Left lung (tissue), 14 donors: ENCODE measurements at places on chromosomes 12 and 14. TPM values are rescaled to one million over a fixed set of nuclear protein-coding genes. Genes with fewer than 3 reads are reported as not detected.

Gene C1QL4
- total RNA-seq, result not detected

GRCh38 chr12:68332728-68333630 lies 817 bp upstream of the MDM1 start:
- peak overlapping the region; percentile 86 for H3K4me3 ChIP-seq
- DNase-seq, result no peak
- peaks cover 17% of the 10 kb centered on the region for H3K4me1 ChIP-seq

GRCh38 chr14:65239938-65240296 lies 137.6 kb upstream of the MAX start:
- H3K36me3 ChIP-seq, result no peaks in the 10 kb centered on the region
- no peak overlapping the region for H3K27ac ChIP-seq
- no peaks in the 10 kb centered on the region for H3K27me3 ChIP-seq
- no peak overlapping the region for H3K4me3 ChIP-seq
- H3K4me1 ChIP-seq, result no peaks in the 10 kb centered on the region

DNA sequence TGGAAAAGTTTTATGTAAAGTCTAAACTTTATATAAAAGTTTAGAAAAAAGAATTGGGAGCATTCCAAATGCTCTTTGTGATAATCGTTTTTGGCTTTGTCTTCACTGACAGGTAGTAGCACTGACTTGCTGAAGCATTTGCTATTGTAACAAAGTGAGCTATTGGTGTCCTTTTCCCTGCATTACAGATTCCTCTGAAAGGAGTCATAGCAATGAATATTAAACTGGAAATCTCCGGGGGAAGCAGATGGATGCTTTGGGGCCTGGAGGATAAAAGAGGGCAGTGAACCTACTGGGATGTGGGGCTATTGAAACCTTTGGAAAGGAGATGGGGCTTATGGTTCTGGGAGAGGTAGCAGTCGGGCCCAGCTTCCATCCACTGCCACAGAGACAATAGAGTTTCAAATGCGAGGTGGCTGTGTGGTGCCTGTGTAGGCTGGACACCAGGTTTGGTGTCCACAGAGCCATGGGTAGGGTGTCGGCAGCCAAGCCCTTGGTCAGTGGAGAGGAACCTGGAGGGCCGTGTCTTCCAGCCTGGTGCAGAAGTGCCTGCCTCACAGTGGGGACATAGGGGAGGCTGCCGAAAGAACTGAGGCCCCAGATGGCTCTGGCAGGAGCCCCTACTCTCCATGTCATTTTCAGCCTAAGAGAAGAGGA lies 10.1 kb downstream of the GSG1 start:
- H3K4me3 ChIP-seq, result no peak overlapping the region
- H3K36me3 ChIP-seq, result no peaks in the 10 kb centered on the region
- H3K4me1 ChIP-seq, result peaks cover 36% of the 10 kb centered on the region
- DNase-seq, result no peak
- H3K27me3 ChIP-seq, result no peaks in the 10 kb centered on the region

GRCh38 chr12:14057895-14058294 lies 76.5 kb upstream of the GRIN2B start:
- no peaks in the 10 kb centered on the region for H3K27me3 ChIP-seq
- DNase-seq, result no peak
- H3K4me3 ChIP-seq, result no peak overlapping the region
- no peaks in the 10 kb centered on the region for H3K36me3 ChIP-seq
- no peaks in the 10 kb centered on the region for H3K4me1 ChIP-seq

DNA sequence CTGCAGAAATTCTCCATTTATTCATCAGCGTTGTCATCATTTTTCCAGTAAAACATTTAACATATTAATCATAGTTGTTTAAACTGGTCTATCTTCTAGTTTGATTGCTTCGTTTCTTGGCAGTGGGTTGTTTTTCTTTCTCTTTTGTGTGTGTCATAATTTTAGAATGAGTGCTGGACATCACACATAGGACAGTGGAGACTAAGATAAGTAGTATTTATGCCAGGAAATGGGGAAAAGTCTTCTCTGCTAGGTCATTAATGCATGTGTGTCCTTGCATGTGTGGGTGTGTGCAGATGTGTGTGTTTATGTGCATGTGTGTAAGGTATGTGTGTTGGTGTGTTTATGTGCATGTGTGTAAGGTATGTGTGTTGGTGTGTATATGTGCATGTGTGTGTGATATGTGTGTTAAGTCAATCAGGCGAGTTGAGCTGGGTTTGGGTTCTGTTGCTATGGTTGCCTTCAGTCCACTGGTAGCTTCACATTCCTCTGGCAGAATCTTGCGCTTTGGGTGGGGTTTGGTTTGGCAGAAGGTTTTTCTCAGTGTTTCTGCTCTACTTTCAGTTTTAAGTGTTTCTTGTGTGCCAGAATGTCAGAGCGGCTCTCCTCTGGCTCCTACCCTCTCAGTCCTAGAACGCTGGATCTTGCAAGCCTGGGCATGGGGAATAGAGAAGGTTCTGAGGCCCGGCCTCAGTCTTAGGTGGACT lies 7.8 kb upstream of the ADGRD1 start:
- DNase-seq, result no peak
- H3K4me3 ChIP-seq, result no peak overlapping the region
- H3K27ac ChIP-seq, result peak overlapping the region; percentile 34
- no peaks in the 10 kb centered on the region for H3K36me3 ChIP-seq

Gene HSPA2
- total RNA-seq, result 10.6 TPM

Gene RNASE1
- total RNA-seq, result 1,326 TPM

DNA sequence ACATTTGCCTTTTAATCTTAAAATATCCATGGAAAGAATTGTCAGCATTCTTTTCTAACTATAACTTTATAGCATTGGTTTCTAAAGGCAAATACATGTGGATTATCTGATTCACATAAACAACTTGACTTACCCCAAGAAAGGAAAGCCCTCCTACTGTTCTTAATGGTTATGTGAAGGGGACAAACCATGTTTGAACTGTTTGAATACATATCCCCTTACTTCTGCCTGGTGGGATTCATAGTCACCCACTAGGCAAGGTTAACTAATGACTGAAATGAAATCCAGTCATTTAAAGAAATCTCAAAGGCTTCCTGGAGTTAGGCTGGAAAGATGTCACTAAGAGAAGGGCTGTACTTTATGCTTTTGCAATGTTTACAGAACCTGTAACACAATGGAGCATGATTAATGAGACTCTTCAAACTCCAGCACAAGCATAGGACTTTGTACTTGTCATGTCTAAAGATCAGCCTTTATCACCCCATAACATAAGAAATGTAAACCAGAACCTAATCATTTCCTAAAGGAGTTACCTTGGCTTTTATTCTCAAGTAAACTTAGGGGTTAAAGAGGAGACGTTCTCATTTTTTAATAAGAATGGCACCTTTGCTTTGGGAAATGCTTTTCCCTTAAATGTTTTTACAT lies 10.2 kb upstream of the FLRT2 start:
- H3K27me3 ChIP-seq, result no peaks in the 10 kb centered on the region
- no peaks in the 10 kb centered on the region for H3K36me3 ChIP-seq
- DNase-seq, result no peak
- no peak overlapping the region for H3K4me3 ChIP-seq

GRCh38 chr12:103012884-103013283 lies 55.4 kb downstream of the ASCL1 start:
- no peaks in the 10 kb centered on the region for H3K27me3 ChIP-seq
- H3K27ac ChIP-seq, result no peak overlapping the region
- no peaks in the 10 kb centered on the region for H3K4me1 ChIP-seq
- H3K36me3 ChIP-seq, result no peaks in the 10 kb centered on the region

Gene ACOT6
- not detected for total RNA-seq

DNA sequence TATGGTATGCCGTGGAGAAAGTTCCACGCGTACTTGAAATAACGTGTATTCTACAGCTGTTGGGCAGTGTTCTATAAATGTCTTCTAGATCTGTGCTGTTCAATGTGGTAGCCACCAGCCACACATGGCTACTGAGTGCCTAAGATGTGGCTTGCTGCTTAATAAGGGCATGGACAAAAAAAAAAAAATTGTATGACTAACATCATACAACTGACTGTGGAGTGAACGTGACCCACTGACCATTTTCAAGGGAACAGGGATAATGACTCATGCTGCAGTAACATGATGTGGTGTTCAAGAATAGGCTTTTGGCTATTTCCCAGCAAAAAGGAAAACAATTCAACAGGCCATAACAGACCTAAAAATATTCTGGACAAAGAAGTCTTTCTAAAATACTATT lies 13.0 kb downstream of the ATG14 start:
- no peak overlapping the region for H3K4me3 ChIP-seq
- H3K27ac ChIP-seq, result no peak overlapping the region
- H3K27me3 ChIP-seq, result no peaks in the 10 kb centered on the region

- H3K36me3 ChIP-seq, result no peaks in the 10 kb centered on the region
- no peak overlapping the region for H3K27ac ChIP-seq
- no peak for DNase-seq
- no peaks in the 10 kb centered on the region for H3K4me1 ChIP-seq
- H3K4me3 ChIP-seq, result no peak overlapping the region
These were observed 875 bp downstream of the MFAP5 start for GRCh38 chr12:8661751-8662150.

Gene POU6F1
- 11.6 TPM for total RNA-seq

Gene AGAP2
- total RNA-seq, result 1.9 TPM

DNA sequence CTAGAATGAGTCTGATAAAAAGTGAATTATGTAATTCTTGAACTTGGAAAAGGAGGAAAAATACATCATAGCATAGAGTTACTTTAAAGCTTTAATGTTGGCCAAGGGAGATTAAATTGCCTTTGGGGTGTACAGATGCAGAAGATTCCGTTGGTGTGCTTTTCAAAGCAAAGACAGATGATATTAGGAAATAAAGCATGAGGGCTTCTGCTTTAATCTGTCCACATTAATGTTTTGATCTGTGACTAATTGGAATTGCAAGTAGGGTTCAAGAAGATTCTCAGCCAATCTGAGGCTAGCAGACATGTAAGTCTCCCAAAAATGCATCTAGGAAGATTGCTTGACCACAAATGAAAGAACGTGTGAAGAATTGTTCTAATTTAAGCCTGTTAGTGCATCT lies 35.2 kb downstream of the LGR5 start:
- H3K4me1 ChIP-seq, result no peaks in the 10 kb centered on the region
- no peaks in the 10 kb centered on the region for H3K36me3 ChIP-seq
- no peaks in the 10 kb centered on the region for H3K27me3 ChIP-seq
- no peak for DNase-seq

DNA sequence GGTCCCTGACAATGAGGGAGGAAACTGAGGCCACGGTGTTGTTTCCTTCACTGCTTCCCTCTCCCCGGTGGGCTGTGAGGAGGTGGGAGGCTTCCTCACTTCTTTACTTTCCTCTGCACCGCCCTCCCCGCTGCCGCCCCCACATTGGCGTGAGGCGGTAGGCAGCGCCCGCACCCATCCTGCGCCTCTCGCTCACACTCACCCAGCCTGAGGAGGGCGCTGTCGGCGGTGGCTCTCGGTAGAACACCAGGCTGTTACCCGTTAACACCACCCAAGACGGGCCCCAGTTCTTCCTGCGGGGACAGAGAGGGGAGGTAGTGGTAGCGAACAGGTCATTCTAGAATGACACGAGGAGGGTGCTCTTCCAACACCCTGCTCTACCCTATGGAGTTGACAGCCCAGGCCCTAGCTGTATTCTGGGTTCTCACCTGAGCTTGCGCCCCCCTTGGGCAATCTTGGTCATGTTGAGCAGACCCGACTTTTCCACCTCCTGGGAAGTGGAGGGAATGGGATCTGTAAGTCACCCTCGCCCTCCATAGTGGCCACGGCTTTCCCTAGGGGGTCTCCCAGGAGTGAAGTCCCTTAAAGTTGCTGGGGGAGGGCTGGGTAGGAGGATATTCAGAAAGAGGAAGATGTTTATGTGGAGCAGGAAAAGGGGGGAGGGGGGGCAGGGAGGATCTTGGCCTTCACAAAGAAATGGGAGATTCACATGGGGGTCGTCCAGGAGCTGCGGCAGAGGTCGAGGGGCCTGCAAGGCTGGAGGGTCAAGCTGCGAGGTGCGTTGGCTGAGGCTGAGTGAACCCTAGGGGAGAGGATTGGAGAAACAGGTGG lies 3.3 kb downstream of the ARHGAP9 start:
- peaks cover 49% of the 10 kb centered on the region for H3K27me3 ChIP-seq
- H3K27ac ChIP-seq, result peak overlapping the region; percentile 95
- peaks cover 66% of the 10 kb centered on the region for H3K4me1 ChIP-seq

DNA sequence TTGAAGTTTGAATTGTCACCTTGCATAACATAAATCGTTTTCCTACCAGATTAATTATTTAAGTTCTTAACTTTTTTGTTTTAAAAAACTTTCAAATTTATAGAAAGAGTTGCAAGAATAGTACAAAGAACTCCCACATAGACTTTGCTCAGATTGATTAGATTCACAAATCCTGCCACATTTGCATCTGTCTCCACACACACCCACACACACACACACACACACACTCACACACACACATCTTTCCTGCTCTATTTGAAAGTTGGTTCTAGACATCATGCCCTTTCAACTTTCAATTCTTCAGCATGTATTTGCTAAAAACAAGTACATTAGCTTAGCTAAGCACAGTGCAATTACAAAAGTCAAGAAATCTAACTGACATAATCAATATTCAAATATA lies 184.0 kb downstream of the ITPR2 start:
- no peak for DNase-seq
- H3K4me1 ChIP-seq, result no peaks in the 10 kb centered on the region
- H3K27me3 ChIP-seq, result no peaks in the 10 kb centered on the region
- no peak overlapping the region for H3K27ac ChIP-seq

GRCh38 chr12:8123124-8123912 lies at the start of gene CLEC4A:
Gene CLEC4A (plus strand): TSS chr12:8123617. CDS start chr12:8123879, 262 bp downstream.
- H3K27ac ChIP-seq, result peak within 1 kb of the TSS; percentile 90
- peaks cover 20% of the 10 kb centered on the region for H3K4me1 ChIP-seq
- H3K36me3 ChIP-seq, result no peaks in the 10 kb centered on the region
- H3K27me3 ChIP-seq, result no peaks in the 10 kb centered on the region
- no peak for DNase-seq
- H3K4me3 ChIP-seq, result peak within 1 kb of the TSS; percentile 41

DNA sequence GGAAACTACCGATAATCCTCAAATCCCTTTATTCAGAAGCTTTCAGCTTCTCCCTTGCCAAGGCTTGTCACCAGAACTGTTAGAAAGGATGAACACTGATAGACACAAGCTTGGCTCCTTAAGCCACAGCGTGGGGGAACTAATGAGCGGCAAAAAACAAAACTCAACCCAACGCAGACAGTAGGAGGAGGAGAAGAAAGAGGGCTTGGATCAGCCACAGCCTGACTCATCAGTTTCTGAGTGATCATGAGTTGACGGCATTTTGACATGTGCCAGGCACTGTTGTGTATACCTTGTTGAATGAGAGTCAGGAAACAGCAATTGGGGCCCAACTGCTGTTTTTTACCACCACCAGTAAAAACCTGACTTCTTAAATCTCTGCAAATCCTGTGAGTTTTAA lies 23.7 kb downstream of the PLXNC1 start:
- H3K27ac ChIP-seq, result no peak overlapping the region
- H3K36me3 ChIP-seq, result peaks cover 12% of the 10 kb centered on the region
- peaks cover 87% of the 10 kb centered on the region for H3K4me1 ChIP-seq
- no peak overlapping the region for H3K4me3 ChIP-seq

- no peaks in the 10 kb centered on the region for H3K36me3 ChIP-seq
- no peak overlapping the region for H3K27ac ChIP-seq
- no peaks in the 10 kb centered on the region for H3K27me3 ChIP-seq
- H3K4me3 ChIP-seq, result no peak overlapping the region
- H3K4me1 ChIP-seq, result no peaks in the 10 kb centered on the region
These were observed 20.3 kb downstream of the KDM2B start for GRCh38 chr12:121560392-121561008.

- peak overlapping the region; percentile 85 for H3K27ac ChIP-seq
- no peak for DNase-seq
- no peaks in the 10 kb centered on the region for H3K36me3 ChIP-seq
- H3K4me1 ChIP-seq, result peaks cover 63% of the 10 kb centered on the region
- H3K4me3 ChIP-seq, result no peak overlapping the region
These were observed 245.3 kb downstream of the ZFP36L1 start for GRCh38 chr14:68547305-68548193.
